ENCODE measurements at places on chromosomes 13 and 19.

DNA sequence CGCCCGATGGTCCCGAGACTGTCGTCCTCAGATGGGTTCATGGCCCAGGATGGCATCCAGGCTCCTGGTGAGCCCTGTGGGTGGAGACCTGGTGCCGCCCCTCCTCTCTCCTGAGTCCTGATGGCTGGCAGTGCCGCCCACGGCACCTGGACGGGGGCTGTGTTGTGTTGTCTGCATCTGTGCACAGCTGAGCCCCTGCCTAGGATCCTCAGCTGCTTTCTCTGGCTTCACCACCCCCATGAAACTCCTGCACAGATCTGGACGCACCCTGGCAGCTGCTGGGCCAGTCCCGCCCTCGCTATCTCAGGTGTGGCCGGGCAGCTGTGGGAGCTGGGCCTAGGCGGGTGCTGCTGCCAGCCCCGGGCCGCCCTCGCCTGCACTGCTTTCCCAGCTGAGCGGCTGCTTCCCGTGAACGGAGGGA, 27.7 kb downstream of the MCF2L start:
- no peak for DNase-seq

- DNase-seq, result no peak
Measured at GRCh38 chr13:23867027-23867491, 22.1 kb downstream of the MIPEP start.

- no peak for DNase-seq
Measured at GRCh38 chr19:34317311-34317927, 47.6 kb upstream of the GPI start.

DNA sequence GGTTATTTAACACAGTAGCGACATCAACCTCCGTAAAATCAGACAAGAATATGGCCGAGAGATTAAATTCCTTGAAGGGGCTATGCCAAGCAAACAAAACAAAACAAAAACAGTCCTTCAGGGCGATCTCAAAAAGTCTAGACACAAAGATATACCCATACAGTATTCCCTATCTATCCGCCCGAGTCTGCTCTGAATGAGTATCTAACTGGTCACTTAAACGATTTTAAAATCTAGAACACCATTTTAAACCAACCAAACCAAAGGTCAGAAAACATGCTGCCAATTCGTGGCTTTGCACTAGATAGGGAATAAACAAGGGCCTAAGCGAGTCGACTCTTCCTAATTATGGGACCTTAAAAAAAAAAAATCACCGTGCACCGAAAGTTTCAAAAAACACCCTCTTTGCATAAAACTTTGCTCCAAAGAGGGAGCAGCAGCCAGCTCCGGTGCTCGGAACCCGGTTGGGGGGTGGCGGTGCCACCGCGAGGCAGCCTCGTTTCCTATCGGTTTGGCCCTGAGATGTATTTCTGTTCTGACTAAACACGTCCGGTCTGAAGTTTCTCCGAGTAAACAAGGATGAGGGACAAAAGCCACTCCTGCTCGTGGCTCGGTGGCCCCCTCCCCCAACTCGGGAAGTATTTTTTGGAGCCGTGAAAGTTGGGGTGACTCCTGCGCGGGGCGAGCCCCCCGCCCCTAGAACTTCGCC, 1.8 kb downstream of the HMGB1 start:
- DNase-seq, result peak; percentile 56

DNA sequence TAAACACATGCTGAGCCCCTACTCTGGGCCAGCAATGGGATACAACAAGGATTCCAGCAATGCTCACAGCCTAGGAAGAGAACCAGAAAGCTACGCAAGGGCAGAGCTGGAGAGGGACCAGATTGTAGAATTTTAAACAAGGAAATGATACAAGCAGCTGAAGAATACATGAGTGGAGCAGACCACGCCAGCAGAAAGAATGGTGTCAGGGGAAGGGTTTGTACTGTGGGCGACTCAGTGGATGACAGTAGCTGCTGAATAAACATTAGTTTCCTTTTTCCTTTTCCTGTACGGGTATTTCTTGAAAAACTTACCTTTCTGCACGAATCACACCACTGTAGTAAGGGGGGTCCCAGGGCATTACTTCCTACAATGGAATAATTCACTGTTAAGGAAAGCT, 30.7 kb downstream of the MIPEP start:
- DNase-seq, result no peak

DNA sequence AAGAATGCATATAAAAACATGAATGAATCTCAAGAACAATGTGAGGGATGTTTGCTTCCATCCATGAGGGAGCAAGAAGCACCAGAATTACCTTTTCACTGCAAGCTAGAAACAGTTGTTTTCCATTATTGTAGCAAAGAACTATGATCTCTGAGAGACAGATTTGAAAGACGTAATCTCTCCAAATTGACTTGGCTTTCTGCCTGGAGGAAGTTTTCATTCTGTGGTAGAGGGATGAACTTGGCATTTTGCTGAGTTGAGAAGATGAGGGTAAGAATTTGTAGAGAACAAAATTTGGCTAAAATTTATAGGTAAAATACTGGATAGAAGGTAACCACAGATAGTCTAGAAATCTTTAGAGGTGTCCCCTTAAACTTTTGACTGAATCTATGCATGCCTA, 496.8 kb downstream of the TDRD3 start:
- DNase-seq, result no peak

GRCh38 chr19:39111593-39112199, 13.9 kb upstream of the PAK4 start:
- DNase-seq, result peak; percentile 12

DNA sequence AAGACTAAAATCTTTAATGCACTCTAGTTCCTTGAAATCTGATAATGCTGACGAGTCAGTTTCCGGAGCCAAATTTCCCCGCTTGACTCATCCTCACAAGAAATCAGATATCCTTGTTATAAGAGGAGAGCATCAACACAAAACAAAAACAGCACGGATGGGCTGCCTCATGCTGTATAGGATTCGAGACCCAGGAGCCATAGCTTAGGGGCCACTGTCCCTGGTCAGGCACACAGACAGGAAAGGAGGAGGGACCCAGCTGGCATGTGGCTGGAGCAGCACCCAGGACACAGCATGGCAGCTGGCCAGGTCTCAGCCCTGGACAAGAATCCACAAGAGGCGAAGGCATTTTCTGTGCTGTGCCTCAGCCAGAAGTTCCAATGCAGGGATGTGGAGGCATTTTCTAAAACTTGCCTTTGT, 110.2 kb upstream of the SPATA13 start:
- peak; percentile 52 for DNase-seq

GRCh38 chr13:46403851-46404732, 17.0 kb upstream of the RUBCNL start:
- DNase-seq, result no peak

DNA sequence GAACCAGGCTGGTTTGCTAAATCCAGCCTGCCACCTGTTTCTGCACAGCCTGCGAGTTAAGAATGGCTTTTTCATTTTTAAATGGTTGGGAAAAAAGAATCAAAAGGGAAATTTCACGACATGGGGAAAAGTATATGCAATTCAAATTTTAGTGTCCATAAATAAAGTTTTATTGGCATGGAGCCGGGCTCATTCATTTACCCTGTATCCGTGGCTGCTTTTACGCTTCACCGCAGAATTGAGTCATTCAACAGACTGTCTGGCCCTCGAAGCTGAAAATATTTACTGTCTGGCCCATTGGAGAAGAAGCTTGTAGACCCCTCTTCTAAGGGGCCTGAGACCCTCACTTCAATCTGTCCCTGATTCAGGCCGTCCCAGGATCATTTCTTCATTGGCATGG, 26.1 kb downstream of the IER2 start:
- no peak for DNase-seq

GRCh38 chr13:37313372-37313771, 207.9 kb upstream of the CSNK1A1L start:
- peak; percentile 32 for DNase-seq

- no peak for DNase-seq
Measured at GRCh38 chr13:85798556-85798955, 663 bp downstream of the SLITRK6 start.

DNA sequence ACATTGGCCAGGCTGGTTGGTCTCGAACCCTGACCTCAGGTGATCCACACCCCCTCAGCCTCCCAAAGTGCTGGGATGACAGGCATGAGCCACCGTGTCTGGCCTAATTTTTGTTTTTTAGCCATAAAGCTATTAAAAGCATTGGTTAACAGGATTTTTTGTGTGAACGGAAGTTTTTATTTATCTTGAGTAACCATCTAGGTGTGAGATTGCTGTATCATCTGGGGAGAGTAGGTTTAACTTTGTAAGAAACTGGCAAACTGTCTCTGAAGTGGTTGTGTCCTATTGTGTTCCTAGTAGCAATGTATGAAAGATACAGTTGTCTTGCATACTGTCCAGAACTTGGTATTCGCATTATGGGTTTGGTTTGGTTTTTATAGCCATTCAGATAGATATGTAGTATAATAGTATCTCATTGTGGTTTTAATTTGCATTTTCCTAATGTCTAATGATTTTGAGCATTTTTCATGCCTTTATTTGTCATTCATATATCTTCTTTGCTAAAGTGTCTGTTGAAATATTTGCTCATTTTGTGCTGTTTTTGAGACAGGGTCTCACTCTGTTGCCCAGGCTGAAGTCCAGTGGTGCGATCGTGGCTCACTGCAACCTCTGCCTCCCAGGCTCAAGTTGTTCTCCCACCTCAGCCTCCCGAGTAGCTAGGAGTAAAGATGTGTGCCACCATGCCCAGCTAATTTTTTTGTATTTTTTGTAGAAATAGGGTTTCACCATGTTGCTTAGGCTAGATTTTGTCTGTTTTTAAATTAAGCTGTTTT, 13.5 kb upstream of the PLEKHF1 start:
- DNase-seq, result no peak

Data from RPMI7951 (cell line).